ENCODE measurements at places on chromosomes 3 and 15.

GRCh38 chr3:11392014-11392859, 120.0 kb downstream of the ATG7 start:
- DNase-seq: no peak

DNA sequence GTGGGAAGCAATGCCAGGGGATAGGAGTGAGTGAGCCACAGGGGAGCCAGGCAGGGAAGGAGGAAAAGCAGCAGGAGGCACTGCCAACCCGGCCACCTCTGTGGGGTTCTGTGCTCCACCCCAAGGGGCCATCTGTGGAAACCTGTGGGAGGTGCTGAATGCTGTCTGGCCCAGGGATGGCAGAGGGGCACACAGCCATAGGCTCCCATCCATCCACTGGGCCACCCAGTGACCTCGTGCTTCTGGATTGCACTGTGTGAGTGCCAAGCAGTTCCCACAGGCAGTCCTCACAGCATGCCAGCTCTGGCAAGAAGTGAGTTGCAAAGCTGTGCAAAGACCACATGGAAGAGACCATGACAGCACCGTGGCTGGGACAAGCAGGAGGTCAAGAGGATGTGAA, 27.5 kb downstream of the DNAJB8 start:
- no peak for DNase-seq

- no peak for DNase-seq
These were observed 152.3 kb downstream of the NR1I2 start for GRCh38 chr3:119934249-119934648.

DNA sequence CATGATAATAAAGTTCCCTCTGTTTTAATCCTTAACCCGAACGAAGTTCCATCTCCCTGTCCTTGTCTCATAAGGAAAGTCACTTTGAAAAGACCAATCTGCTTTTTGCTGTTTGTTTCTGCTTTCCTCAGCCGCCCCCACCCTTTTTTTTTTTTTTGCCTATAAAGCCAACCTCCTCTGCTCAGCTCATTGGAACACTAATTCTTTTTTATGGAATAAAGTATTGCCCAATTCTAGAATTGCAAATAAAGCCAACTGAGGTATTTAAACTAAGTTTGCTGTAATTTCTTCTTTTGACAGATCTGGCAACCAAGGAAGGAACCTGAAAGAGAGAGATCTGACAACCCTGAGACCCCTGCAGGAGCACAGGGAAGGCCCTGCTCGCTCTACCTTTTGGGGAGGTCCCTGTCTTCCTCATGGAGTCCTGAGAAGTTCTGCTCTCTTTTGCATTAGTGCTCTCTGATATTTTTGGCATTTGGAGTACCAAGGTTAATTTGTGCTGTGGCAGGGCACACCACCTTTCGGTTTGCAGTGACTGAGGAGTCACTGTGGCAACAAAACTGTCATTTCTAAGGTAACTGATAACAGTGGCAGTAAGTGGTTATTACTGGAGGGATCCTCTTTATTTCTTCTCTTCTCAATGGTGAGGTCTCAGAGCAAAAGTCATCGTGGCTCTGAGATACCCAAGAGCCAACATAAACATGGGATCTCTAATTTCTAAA, 35.2 kb upstream of the TRPM1 start:
- no peak for DNase-seq

DNA sequence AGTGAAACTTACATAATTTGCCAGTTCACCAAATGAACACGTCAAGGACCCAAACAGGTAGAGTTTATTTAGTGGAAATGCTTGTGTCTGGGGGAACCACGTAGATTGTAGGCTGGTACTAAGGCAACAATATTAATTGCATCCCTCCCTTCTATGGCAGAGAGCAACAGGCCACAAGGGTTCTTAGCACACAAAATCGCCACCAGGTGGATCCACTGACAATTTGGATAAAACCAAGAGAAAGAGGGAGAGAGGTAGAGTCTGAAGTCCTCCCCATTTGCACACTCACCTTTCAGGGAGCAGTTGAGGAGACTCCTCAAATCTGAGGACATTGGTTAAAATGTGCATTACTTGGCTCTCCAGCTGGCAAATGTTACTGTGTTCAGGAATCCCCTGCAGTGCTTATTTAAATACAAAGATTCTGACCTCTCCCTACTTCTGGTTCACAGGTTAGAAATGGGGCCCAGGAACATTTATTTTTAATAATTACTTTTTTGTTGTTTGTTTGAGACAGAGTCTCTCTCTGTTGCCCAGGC, 181.0 kb upstream of the FEZF2 start:
- peak; percentile 29 for DNase-seq

- peak; percentile 49 for DNase-seq
These were observed 36.2 kb downstream of the HDC start for GRCh38 chr15:50229336-50229735.

GRCh38 chr3:61268644-61269043, 17.4 kb upstream of the FHIT start:
- peak; percentile 30 for DNase-seq

DNA sequence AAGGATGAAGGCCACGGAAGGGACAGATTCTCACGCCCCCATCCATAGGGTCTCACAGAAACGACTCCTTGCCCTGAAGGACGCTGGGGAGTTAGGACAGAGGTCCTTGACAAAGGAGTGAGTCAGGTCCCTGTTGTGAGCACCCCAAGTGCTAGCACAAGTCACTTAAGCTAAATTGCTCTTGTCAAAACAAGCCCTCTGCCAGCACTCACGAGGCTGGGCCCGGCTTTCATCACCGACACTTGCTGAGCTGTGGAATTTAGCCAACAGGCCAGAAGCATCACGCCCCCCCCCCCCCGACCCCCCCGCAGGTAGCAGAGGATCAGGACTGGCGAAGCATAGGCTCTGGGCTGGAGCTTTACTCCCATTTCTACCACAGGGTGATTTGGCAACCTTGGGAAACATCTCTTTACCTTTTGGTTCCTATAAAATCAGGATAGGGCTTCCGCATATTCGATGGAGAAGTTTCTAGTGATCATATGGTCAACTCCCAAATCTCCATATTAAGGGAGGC, 75.4 kb downstream of the ADCY5 start:
- no peak for DNase-seq

GRCh38 chr15:80154336-80154735, 1.5 kb downstream of the FAH start:
- DNase-seq: no peak

DNA sequence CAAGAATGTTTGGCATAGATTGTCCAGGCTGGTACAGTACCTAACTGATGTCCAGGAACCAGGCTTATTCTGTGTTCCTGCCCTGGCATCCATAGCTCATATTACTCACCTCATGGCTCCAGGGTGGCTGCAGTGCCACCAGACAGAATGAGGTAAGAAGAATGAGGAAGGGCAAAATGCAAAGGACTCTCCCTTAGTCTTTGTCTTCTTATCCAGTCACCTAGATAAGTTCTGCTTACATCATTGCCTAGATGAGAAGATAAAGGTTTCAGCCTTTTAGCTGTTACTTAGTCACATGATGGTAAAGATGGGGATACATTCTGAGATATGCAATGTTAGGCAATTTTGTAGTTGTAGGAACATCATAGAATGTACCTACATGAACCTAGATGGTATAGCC, 45.8 kb downstream of the CHP1 start:
- DNase-seq: no peak

GRCh38 chr15:47908950-47909670, 191.8 kb downstream of the SEMA6D start:
- DNase-seq: no peak

- no peak for DNase-seq
These were observed 62.5 kb downstream of the LRRC49 start for GRCh38 chr15:70955151-70955550.

GRCh38 chr15:92035551-92035950, 182.0 kb downstream of the SLCO3A1 start:
- no peak for DNase-seq

All from NCI-H82 (cell line).